ENCODE measurements at places on chromosomes 2 and 18. TPM values are rescaled to one million over a fixed set of nuclear protein-coding genes. Genes with fewer than 3 reads are reported as not detected.
A peak's percentile ranks its signal among the peaks of the same experiment; 100 is the strongest.

The NOTO gene
- 0.66 TPM for total RNA-seq

The ALPG gene
- total RNA-seq = 1.4 TPM

The DSC3 gene
- 0.61 TPM for total RNA-seq

The TRIM43B gene
- not detected for total RNA-seq

The B3GNT7 gene
- total RNA-seq = 42.2 TPM

The UNC50 gene
- total RNA-seq = 35.6 TPM

The UGT1A5 gene
- not detected for total RNA-seq

The SPC25 gene
- total RNA-seq = 28.5 TPM

DNA sequence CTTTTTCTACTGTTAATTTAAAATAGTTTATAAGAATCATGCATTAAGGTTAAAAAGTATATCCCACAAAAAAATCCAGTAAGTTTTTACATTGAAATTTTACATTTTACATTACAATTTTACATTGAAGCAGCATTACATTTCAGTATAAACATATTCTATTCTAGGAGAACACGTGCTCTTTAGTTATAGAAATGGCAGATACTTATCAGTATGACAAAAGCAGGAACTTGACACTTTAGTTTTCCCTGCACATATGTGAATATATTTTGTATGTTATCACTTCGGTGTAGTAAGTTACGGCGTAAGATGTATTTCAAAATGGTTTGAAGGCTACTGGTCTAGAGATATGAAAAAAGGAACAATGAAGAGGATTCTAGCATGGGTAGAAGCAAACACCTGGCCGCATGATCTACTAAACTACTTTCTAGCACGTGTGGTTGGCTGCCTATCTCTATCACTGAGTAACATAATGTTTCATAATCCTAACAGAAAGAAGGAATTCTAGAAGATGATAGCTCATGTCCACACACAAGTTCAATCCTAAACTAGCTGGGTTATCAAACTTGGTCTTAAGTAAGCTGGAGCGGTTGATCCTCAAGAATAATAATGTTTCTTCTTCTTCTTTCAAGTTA lies 5.4 kb downstream of the IMMT start:
- H3K4me1 ChIP-seq = no peaks in the 10 kb centered on the region
- no peak overlapping the region for H3K4me3 ChIP-seq
- no peak for DNase-seq
- peaks cover 9% of the 10 kb centered on the region for H3K36me3 ChIP-seq
- no peaks in the 10 kb centered on the region for H3K27me3 ChIP-seq
- no peak overlapping the region for H3K27ac ChIP-seq

DNA sequence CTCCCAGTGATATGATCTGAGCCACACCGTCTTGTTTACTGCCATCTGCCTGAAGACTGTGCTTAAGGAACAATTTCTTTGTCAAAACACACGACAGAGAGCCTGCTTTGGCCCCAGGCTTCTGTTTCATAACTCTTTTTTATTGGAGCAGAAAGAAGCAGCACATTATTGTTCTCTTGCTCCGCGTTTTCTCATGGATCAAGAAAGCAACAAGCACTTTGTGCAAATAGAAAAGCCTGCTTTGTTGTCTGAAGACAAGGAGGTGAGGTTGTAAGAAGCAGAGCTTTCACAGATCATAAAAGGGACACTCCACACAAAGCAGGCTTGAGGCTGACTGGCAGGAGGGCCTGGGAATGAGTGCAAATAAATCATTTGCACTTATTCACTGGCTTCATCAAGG lies 118.3 kb upstream of the FAM136A start:
- H3K36me3 ChIP-seq = no peaks in the 10 kb centered on the region
- H3K27ac ChIP-seq = no peak overlapping the region
- no peaks in the 10 kb centered on the region for H3K4me1 ChIP-seq
- DNase-seq = no peak

DNA sequence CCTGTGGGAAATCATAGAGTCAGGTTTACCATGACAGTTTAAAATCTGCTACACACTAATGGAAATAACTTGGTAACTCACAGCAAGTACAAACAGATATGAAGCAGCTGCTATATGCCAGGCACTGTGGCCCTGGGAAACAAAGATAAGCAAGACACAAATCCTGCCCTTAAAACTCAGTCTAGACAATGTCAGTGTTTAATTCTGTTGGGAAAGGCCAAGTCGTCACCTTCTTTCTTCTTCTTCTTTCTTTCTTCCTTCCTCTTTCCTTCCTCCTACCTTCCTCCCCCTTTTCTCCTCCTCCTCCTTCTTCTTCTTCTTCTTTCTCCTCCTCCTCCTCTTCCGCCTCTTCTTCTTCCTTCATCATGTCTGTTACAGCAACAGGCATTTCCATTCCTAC lies 26.8 kb downstream of the PLEK start:
- no peak overlapping the region for H3K27ac ChIP-seq
- H3K4me3 ChIP-seq = no peak overlapping the region
- DNase-seq = no peak
- no peaks in the 10 kb centered on the region for H3K36me3 ChIP-seq

DNA sequence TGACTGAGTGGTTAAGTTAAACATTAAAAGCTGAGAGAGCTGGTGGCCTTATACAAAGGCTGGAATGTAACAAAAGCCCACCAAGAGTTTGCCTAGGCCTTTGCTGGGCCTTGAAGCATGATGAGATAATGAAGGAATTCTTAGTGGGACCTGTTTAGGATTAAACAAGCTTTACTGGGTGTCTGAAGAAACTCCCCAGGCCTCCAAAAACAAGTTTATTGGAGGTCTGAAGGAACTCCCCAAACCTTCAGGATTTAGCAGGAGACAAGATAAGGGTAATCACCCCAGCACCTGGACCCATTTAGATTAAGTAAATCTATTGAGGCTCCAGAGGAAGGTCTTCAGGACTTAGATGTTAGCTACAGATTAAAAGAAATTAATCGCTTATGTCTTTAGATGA lies 18.7 kb downstream of the PCARE start:
- H3K36me3 ChIP-seq = no peaks in the 10 kb centered on the region
- peaks cover 4% of the 10 kb centered on the region for H3K4me1 ChIP-seq

DNA sequence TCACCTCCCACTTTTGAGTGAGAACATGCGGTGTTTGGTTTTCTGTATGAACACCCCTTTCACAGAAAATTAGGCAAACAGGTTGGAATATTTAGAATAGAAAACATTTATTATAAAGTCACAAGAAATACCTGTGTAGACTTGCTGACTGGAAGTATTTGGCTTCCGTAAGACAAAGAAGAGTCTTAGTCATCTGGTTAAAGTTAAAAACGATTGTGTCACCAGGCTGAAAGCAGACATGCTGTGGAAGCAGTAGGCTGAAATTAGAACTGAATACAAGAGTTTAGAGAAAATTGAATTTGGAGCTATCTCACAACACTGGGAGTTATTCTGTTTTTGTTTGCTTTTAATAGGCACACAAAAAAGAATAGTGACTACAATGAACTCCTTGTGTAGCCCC lies 16.2 kb upstream of the CLASP1 start:
- peaks cover 4% of the 10 kb centered on the region for H3K4me1 ChIP-seq
- H3K27me3 ChIP-seq = no peaks in the 10 kb centered on the region
- peaks cover 10% of the 10 kb centered on the region for H3K36me3 ChIP-seq
- no peak overlapping the region for H3K4me3 ChIP-seq
- H3K27ac ChIP-seq = no peak overlapping the region
- DNase-seq = no peak

- no peaks in the 10 kb centered on the region for H3K27me3 ChIP-seq
- H3K27ac ChIP-seq = no peak overlapping the region
- H3K36me3 ChIP-seq = no peaks in the 10 kb centered on the region
- no peak for DNase-seq
Measured at GRCh38 chr2:41903474-41904135, 144.2 kb upstream of the PKDCC start.

DNA sequence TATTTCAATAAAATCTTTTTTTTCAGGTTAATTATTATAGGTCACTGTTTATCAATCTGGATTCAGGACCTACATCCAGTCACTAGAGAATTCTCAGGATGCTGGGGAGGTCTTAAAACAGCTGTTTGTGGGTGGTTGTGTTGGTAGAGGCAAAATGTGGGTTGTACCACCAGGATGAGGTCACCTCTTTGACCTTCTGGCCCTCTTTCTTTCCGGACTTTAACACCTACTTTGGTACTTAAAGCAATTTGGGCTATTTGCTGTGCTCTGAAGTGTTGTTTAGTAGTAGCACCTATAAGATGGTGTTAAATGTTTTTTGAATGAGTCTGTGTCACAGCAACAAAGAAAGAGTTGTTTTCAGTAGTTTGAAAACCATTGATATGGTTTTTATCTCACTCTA lies 14.6 kb downstream of the EML4 start:
- no peak for DNase-seq
- no peak overlapping the region for H3K27ac ChIP-seq
- peaks cover 5% of the 10 kb centered on the region for H3K36me3 ChIP-seq
- H3K4me1 ChIP-seq = no peaks in the 10 kb centered on the region
- H3K27me3 ChIP-seq = no peaks in the 10 kb centered on the region
- no peak overlapping the region for H3K4me3 ChIP-seq

DNA sequence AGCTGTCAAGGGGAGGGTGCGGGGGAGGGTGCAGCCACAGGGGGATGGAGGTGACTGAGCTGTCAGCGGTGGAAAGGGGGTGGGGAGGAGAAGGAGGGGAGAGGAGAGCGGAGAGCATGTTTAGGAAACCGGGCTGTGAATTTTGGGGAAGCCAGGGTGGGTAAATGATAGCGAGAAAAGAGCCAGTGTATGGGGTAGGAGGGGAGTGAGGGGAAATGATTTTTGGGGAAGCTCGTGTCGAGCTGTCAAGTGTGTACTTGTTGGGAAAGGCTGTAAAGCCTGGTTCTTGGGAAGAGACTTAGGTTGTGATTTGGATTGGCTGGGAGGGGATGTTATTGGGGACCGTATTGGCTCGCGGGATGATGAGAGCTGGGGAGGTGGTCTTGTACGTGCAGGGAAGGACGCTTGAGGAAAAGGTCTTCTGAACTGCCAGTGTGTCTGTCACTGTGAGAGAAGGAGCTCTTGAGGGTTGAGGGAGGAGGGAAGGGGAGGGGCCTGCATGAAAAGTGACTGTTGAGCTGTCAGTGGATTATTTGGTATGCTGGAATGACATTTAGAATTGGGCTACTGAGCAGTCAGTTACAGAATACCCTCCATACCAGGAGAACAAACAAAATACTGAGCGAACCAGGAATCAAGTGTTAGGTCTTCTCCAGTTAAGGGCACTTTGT lies 1.0 kb downstream of the UBR3 start:
- H3K27me3 ChIP-seq = no peaks in the 10 kb centered on the region
- DNase-seq = no peak
- H3K27ac ChIP-seq = no peak overlapping the region
- H3K4me3 ChIP-seq = peak overlapping the region; percentile 80

DNA sequence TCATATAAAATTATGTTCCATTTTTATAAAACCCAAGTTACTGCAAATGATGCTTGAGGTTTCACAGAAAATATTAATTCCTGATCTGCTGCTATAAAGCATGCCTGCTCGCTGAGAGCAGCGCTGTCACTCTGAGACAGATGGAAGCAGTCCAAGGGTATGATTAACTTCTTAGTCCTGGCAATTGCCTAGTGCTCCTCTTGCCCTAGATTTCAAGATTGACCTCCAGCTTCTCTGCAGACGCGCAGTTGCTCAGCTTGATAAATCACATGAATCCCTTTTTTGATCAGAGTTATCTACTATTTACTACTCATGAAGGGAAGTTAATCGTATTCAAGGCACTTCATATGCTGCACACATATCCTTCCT lies 154.6 kb upstream of the REV1 start:
- H3K27ac ChIP-seq = no peak overlapping the region
- DNase-seq = no peak
- H3K27me3 ChIP-seq = no peaks in the 10 kb centered on the region
- H3K4me3 ChIP-seq = no peak overlapping the region

- H3K4me1 ChIP-seq = no peaks in the 10 kb centered on the region
- peaks cover 1% of the 10 kb centered on the region for H3K36me3 ChIP-seq
- no peak for DNase-seq
- no peak overlapping the region for H3K4me3 ChIP-seq
Measured at GRCh38 chr2:72040629-72041571, 106.8 kb downstream of the CYP26B1 start.

- H3K4me3 ChIP-seq = peak overlapping the region; percentile 58
- no peaks in the 10 kb centered on the region for H3K27me3 ChIP-seq
- no peaks in the 10 kb centered on the region for H3K36me3 ChIP-seq
Measured at GRCh38 chr18:74579496-74580065, 18.1 kb upstream of the ZNF407 start.

GRCh38 chr18:73959352-73959751 lies 188.3 kb downstream of the FBXO15 start:
- no peak overlapping the region for H3K4me3 ChIP-seq
- peaks cover 3% of the 10 kb centered on the region for H3K4me1 ChIP-seq
- DNase-seq = no peak
- H3K27me3 ChIP-seq = no peaks in the 10 kb centered on the region
- peaks cover 6% of the 10 kb centered on the region for H3K36me3 ChIP-seq
- no peak overlapping the region for H3K27ac ChIP-seq

GRCh38 chr18:57759650-57760049 lies 43.5 kb downstream of the ATP8B1 start:
- H3K27ac ChIP-seq = no peak overlapping the region
- H3K4me1 ChIP-seq = no peaks in the 10 kb centered on the region
- peaks cover 2% of the 10 kb centered on the region for H3K36me3 ChIP-seq
- H3K4me3 ChIP-seq = no peak overlapping the region

DNA sequence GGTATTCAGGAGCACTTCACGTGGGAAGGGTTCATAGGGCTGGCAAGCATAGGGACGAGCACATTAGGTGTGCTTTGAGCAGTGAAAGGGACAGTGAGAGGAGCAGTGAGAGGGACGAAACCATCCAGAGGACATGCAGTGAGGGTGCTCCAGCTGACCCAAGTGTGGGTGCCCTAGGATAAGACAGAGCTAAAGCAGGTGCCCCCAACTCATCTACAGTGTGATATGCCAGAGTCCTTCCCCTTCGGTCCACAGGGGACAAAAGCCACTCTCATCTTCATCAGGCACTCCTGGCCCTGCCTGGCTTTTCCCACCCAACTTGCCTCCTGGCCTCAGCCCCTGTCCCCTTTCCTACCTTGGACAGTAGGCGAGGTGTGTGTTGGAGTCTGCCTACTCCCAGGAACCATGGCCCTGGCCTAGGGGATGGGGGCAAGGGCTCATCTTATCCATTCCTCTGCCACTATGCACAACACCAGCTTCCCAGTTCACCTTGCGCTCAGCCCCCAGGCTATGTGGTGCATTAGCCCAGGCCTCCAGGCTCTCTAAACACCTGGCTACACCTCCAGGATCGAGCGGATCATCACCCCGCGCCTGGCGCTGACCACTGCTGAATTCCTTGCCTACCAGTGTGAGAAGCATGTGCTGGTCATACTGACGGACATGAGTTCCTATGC lies 16.1 kb upstream of the ANKRD53 start:
- peak; percentile 26 for DNase-seq
- H3K27ac ChIP-seq = no peak overlapping the region
- peaks cover 15% of the 10 kb centered on the region for H3K27me3 ChIP-seq
- no peak overlapping the region for H3K4me3 ChIP-seq
- H3K4me1 ChIP-seq = no peaks in the 10 kb centered on the region

Measured in H9 (cell line).